HCT116 (cell line): ENCODE measurements at places on chromosomes 6 and 20.

DNA sequence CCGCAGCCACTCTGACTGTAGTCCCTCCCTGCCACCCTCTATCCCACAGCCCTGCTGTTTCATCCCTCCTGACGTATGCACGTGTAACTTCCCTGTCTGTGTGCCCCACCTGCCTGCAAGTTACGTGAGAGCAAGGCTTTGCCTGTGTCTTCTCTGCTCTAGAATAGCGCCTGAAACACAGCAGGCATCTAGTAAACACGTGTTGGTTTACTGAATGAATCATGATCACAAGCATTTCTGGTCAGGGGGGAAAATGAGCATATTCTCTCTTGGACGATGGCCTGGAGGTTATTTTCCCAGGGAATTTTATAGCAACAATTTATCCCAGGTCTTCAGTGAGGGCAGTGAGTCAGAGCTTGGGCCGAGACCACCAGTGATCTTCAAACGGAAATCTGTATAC lies 38.3 kb downstream of the PSMG4 start:
- no peak for DNase-seq

GRCh38 chr20:63858393-63859165 lies 2.7 kb upstream of the ABHD16B start:
- DNase-seq = no peak

- no peak for DNase-seq
Measured at GRCh38 chr6:2741756-2742155, 9.0 kb downstream of the MYLK4 start.

DNA sequence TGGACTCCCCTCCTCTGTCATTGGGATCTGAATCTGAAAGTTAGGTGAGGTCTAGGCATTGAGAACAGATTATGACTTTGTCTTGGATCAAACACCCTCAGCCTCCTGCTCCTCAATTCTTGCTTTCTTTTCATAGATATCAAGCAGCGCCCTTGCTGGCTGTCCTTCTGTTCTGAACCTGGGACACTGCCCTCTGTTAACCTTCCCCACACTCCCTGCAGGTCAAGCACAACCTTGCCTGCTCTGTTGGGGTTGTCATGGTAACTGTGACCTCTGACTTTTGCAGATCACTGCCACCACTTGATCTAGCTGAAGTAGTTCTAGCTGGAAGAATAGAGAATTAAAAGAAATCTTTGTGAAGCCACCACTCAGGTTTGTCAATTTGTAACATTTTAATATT lies 16.4 kb upstream of the MICA start:
- DNase-seq = no peak

GRCh38 chr6:79134699-79135474 lies 56.8 kb upstream of the PHIP start:
- no peak for DNase-seq

- DNase-seq = no peak
Measured at GRCh38 chr6:168286116-168286515, 33.5 kb downstream of the DACT2 start.

GRCh38 chr20:48411245-48411644 lies 416.6 kb downstream of the PREX1 start:
- no peak for DNase-seq

GRCh38 chr6:111487661-111488060 lies 4.6 kb upstream of the REV3L start:
- DNase-seq = no peak

DNA sequence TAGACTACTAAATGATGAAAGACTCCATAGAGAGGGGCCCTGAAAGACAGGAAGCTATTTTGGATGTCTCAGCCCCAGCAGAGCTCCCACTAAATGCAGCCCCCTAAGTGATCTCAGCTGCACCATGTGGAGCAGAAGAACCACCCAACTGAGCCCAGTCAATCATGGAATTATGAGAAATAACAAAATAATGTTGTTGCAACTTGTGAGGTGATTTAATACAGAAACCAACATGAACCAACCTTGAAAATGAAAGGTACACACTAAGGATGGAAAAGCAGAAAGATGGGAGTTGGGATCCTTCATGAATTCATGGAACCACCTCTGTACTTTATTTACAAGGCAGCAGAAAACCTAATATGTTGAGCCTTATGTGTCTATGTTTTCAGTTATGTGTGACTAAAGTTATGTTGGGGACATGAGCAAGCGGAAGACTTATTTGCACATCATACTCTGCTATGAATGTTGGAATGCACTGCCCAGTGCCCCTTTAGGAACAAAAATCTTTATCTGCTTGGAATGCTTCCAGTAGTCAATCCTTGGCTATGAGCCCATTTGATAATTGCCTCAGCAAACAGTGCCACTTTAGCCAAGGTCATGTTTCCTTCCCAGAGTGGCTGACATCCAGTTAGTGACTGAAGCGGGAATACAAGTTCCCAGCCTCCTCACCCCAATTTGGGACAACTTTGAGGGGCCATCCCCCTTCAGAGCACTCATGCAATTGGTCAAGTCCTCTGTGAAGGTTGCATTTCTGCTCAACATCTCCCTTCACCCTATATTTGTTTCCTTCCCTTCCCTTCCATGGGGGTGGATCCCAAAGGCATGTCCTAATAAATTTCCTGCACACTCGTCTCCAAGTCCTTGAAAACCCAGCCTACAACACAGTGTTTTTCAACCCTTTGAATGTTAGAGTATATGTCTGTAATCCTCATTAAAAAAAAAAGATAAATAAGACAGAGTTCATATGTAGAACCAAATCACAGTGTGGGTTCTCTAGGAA lies 18.4 kb downstream of the TP53RK start:
- DNase-seq = no peak

DNA sequence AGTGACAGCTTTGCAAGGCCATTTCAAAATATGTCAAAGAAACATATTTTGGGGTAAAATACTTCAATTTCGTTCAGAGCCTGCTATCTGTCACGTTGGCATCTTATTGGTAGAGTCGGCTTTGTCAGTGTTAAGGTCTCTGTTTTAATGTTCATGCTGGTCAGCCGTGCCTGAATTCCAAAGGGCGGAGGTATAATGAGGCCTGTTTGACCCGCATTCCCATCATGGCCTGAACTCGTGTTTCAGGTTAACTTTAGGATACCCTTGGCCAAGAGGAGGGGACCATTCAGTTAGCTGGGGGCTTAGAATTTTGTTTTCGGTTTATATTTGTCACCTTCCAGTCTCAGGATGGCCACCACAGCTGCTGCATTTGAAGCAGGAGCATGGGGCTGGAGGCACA lies 236.4 kb downstream of the NFATC2 start:
- DNase-seq = no peak
